ENCODE measurements at places on chromosomes 2 and 18. TPM values are rescaled to one million over a fixed set of nuclear protein-coding genes. Genes with fewer than 3 reads are reported as not detected.

GRCh38 chr2:172307800-172308199 lies 119.6 kb upstream of the ITGA6 start:
- no peak for DNase-seq

DNA sequence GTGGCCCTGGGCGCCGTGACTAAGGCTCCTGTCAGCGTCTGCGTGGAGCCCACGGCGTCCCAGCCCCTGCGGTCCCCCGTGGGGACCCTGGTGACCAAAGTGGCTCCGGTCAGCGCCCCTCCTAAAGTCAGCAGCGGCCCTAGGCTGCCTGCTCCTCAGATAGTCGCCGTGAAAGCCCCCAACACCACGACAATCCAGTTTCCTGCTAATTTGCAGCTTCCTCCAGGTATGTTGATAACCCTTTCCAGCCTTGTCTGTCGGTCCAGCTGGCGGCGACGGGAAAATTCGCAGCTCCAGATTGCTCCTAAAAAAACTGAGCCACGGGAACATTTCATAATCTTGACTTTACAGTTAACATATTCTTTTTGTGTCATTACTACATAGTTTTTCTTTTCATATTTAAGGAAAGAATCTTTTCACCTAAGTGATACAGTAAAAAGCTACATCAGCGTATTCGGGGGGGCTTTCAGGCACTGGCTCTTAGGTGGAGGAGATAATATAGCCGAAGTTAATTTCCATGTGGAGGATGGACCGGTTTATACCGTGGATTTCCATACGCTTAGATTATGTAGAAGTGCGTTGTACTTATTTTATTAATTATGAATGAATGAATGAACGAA lies 916 bp downstream of the TAF4B start:
- DNase-seq, result peak; percentile 37

GRCh38 chr2:219460424-219460926 lies 25.8 kb downstream of the SPEG start:
- peak; percentile 85 for DNase-seq

- DNase-seq, result no peak
Observed at GRCh38 chr2:203797276-203797675, 70.3 kb upstream of the CTLA4 start.

DNA sequence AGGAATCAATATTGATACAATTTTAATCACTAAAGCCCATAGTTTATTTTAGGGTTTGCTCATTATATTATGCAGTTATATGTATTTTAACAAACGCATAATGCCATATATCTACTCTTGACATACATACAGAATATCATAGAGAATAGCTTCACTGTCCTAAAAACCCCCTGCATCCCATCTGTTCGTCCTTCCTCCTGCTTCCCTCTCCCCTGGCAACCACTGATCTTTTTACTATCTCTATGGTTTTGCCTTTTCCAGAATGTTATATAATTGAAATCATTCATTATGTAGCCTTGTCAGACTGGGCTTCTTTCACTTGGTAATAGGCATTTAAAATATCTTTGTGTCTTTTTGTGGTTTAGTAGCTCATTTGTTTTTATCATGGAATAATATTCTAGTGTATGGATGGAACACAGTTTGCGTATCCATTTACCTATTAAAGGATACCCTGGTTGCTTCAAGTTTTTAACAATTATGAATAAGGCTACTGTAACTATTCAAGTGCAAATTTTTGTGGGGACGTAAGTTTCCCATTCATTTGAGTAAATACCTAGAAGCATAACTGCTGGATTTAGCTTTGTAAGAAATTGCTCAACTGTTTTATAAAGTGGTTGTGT lies 801.6 kb upstream of the GCFC2 start:
- no peak for DNase-seq

GRCh38 chr2:189751080-189751658 lies 11.4 kb downstream of the OSGEPL1 start:
- DNase-seq, result peak; percentile 32

DNA sequence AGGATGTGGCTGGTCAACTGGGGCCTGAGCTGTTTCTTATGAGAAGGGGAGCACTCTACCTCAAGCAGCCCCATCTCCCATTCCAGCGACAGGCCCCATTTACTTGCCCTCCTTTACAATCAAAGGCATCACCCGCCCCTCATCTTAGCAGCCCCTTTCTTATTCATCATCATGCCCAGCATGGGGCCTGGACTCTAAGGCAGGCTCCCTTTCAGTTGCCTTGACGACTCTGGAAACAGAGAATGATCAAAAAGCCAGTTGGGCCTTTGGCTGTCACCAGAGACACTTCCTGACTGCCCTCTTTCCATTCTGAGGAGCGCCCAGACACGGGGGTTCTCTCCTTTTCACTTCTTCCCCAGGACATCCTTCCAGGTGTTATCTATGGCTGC lies 11.2 kb downstream of the CELF4 start:
- peak; percentile 88 for DNase-seq

- no peak for DNase-seq
Observed at GRCh38 chr2:177237932-177238331, 25.3 kb downstream of the HNRNPA3 start.

DNA sequence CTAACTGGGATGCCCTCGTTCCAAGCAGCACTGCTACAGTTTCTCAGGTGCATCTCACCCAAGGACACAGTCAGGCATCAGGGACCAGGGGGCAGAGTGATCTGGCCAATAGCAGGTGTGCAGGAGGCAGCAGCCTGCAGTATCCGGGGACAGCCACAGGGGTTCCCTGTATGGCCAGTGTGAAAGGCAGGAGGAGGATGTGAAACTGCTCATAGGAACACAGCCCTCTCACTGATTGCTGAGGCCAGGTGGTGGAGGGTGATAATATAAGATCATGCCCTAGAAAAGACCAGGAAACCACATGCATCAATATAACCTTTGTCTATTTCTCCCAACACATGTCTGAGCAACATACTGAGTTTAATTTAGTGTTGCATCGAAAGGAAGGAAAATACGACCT lies 112.7 kb upstream of the TACR1 start:
- DNase-seq, result peak; percentile 82

DNA sequence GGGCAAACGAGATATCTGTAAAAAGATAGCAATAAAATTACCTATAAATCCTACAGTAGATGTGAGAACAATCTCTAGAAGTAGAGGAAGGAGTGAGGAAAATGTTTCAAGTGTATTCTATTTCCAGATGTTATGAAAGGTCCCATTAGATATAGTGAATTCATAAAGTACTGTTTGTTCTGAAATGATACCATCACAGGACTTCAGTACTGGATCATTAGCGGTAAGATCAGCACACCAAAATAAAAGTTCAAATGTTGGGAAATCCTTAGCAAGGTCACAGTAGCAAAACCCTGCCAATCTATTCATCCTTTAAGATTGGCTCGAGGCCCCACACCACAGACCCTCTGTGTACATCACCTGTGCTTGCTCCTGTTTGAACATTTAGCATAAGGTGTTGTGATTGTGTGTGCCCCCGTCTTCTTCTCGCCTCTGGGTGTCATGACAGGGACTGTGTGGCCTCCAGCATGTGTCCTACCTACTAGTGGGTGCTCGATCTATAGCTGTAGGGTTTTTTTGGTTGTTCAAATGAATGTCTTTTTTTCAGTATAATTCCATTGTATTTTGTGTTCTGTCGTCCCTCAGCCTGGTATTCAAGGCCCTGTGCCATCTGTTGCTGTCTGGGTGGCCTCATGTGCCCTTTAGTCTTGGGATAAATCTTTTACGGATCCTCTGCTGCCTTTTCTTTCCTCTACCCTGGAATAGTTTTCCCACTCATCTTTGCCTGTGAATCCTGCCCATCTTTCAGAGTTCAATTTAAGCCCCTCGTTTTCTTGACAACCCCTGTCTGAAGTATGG lies 9.1 kb downstream of the MFSD6 start:
- DNase-seq, result no peak

- DNase-seq, result no peak
Observed at GRCh38 chr2:159243529-159243928, 43.0 kb downstream of the WDSUB1 start.

- no peak for DNase-seq
Observed at GRCh38 chr2:63300835-63301234, 250.2 kb downstream of the OTX1 start.

GRCh38 chr2:212228743-212229171 lies 309.8 kb downstream of the ERBB4 start:
- DNase-seq, result no peak

GRCh38 chr2:223597076-223597475 lies 5.1 kb downstream of the SCG2 start:
- no peak for DNase-seq

GRCh38 chr2:73232403-73233153 lies 461 bp downstream of the PRADC1 start:
- no peak for DNase-seq

GRCh38 chr2:27752551-27753237 lies 18.8 kb upstream of the MRPL33 start:
- DNase-seq, result peak; percentile 66

The RIT2 gene
- 1.3 TPM for total RNA-seq

The DARS1 gene
- total RNA-seq, result 122 TPM

The CRYGC gene
- total RNA-seq, result not detected

The RANBP2 gene
- 87.2 TPM for total RNA-seq
